Right hindlimb (tissue), 1 donor: ENCODE measurements at places on chromosomes 16 and 17.
A peak's percentile ranks its signal among the peaks of the same experiment; 100 is the strongest.

GRCh38 chr16:57754354-57755060 lies 18.9 kb downstream of the KATNB1 start:
- DNase-seq = no peak

GRCh38 chr17:50421308-50422051 lies 4.5 kb upstream of the ACSF2 start:
- DNase-seq = no peak

- no peak for DNase-seq
Measured at GRCh38 chr17:17934806-17935205, 37.4 kb downstream of the TOM1L2 start.

GRCh38 chr16:87721622-87722585 lies 43.9 kb downstream of the KLHDC4 start:
- DNase-seq = no peak

GRCh38 chr17:12522743-12523183 lies 142.9 kb upstream of the MYOCD start:
- peak; percentile 37 for DNase-seq

- peak; percentile 70 for DNase-seq
Measured at GRCh38 chr16:88533381-88533917, 36.8 kb upstream of the ZC3H18 start.

GRCh38 chr16:86059253-86060171 lies 160.6 kb downstream of the IRF8 start:
- DNase-seq = peak; percentile 72

- no peak for DNase-seq
Measured at GRCh38 chr17:30381340-30381659, 2.6 kb downstream of the CPD start.

GRCh38 chr17:57269052-57269451 lies 12.7 kb downstream of the MSI2 start:
- no peak for DNase-seq

GRCh38 chr17:77869041-77869599 lies 89.4 kb upstream of the TNRC6C start:
- no peak for DNase-seq

- no peak for DNase-seq
Measured at GRCh38 chr17:2157675-2158395, 102.9 kb downstream of the HIC1 start.

DNA sequence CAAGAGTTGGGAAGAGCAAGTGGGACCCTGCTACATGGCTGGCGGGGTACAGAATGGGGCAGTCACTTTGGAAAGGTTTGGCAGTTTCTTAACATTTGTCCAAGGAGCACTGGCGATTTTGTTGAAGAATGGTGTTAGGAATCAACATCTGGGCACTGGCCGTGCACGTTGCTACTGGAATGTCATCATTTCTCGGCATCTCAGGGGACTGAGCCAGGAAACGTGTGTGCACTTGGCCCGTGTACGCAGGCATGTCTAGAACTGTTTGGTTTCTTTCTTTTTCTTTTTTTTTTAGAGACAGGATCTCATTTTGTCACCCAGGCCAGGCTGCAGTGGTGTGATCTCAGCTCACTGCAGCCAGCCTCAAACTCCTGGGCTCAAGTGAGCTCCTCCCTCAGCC lies 17.3 kb upstream of the FOXK2 start:
- DNase-seq = no peak

GRCh38 chr16:4403133-4403949 lies 13.1 kb downstream of the CORO7 start:
- no peak for DNase-seq

GRCh38 chr17:19383681-19384470 lies 3.1 kb downstream of the MFAP4 start:
- DNase-seq = peak; percentile 57

- DNase-seq = peak; percentile 55
Measured at GRCh38 chr16:17470182-17470907, 415 bp downstream of the XYLT1 start.

DNA sequence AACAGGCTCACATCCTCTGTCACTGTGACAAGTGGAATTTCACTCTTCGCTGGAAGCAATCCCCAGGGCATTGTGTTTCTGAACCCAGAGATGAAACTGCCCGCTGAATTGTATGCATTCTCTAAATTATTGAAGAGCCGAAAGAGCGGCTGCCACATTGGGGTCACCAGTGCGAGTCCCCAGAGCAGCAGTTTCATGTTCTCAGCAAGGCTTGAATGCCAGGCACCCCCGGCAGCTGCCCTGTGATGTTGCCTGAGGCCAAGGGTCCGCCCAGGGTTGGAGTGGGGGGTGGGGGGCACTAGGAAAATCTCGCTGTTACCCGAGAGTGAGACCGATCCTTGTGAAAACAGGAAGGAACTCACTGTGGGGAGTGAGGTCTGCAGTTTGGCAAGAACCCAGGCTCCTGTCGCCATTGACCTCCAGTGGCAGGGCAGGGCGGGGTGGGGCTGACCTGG lies 20.7 kb upstream of the BCAR1 start:
- DNase-seq = no peak

DNA sequence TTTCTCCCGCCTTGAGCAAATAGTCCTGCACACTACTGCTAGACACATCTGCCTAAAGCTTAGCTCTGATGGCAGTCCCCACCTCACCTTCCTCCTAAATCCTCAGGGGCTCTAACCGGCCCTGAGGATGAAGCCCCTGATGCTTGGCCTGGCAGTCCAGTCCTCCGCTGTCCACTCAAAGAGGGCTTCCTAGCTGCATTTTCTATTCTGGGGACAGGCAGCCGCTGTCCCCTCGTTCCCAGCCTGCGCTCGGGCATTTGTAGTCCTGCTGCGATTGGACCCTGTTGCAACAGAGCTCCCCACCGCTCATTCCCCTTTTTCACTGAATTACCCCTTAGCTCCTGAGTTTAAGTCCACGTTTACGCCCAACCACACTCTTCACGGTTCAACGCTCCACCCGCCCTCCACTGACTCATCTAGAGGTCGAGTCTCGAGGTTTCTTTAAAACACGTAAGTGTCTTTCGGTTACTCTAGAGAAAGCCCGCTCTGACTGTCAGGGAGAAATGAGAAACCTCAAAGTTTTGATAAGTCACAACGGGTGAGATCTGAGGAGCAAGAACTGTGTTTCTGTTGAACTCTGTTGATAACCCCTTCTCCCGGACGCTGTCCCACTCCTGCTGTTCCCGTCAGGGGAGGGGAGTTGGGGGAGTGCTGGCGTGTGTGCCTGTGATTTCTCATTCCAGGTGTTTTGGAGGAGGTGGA lies 4.5 kb downstream of the CCR7 start:
- DNase-seq = no peak
